Activated CD4-positive, alpha-beta T cell treated with anti-CD3 and anti-CD28 coated beads for 1 hour (primary cell): ENCODE measurements at places on chromosomes 6 and 20.

GRCh38 chr6:32369660-32370059 is 2.0 kb downstream of the TSBP1 start:
- no peak for DNase-seq

DNA sequence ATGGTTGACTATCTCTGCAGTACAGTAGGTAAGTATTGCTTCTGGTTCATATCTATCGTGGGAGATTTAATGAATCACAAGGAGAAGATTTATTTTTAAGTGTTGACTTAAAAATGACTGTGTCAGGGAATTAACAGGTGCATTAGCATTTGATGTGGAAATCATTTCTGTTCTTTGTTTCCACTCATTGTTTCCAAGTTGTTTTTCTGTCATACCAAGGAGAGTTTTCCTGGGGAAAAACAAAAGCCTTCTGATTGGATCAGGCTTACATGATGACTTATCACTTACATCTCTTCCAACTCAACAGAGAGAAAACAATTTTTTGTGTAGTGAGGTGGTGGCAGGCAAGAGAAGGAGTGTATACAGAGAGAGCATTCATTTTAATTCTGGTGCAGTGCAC is 686.4 kb downstream of the HTR1B start:
- DNase-seq = no peak

DNA sequence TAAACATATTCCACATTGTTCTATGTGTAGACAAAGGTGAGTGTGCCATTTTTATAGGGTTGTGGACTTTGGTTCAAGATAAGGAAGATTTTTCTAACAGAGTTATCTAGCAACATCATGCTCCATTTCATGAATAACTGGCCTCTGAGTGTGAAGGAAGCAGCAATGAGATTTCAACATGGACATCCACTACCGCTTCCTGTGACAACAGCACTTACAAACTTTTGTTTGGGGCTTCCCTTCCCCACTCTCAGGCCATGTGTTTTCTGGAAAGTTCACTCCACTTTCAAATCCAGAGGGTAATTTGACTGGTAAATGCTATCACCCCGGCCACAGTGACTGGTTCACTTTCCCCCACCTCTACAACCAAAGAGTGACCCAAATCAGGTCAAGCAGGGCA is 38.1 kb upstream of the PROKR2 start:
- DNase-seq = no peak

- no peak for DNase-seq
Observed at GRCh38 chr20:20847814-20848213, 135.4 kb upstream of the RALGAPA2 start.

DNA sequence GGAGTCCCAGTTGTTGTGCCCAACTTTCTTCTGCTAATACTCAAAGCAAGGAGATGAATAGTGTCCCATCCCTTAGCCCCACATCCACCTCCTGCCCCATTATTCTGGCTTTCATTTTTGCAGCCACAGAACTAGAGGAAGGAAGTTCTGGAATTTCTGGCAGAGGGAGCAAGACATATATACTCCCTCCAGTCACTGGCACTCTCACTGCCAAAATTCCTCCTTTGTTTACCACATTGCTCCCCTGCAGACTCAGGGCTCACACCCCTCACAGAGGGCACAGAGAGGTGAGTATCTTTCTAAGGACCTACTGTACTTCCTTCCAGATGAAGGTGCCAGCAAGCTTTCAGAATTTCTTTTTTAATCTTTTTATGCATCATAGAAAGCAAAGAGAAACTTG is 168.0 kb upstream of the ID4 start:
- DNase-seq = no peak

GRCh38 chr20:36474563-36474962 is 66.8 kb upstream of the MYL9 start:
- no peak for DNase-seq

GRCh38 chr6:22747571-22747970 is 178.2 kb downstream of the HDGFL1 start:
- DNase-seq = no peak
